ENCODE measurements at places on chromosomes 1 and 21.

GRCh38 chr1:81439046-81439823, 361.5 kb upstream of the ADGRL2 start:
- no peak for DNase-seq

GRCh38 chr1:44170281-44170823, 28.9 kb upstream of the KLF18 start:
- DNase-seq, result no peak

- DNase-seq, result no peak
Observed at GRCh38 chr1:178300352-178300699, 196.4 kb downstream of the CLEC20A start.

DNA sequence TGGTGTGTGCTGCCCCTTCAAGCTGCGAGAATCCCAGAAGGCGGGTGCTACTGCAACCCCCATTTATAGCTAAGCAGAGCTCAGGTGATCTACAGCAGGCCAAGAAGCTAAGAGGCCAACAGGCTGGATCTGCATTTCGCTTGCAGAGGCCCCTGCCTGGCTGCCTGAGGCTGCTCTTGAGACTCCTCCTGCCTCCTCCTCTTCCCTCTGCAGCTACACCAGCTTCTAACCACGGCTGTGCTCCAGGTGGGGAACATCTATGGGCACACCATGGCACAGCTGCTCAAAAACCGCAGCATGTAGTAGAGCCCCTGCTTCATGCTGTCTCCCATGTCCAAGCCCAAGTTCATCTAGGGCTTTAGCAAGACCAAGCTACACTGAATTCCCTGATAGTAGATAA, 72.9 kb upstream of the ZNF678 start:
- DNase-seq, result no peak

All from stimulated activated CD8-positive, alpha-beta memory T cell treated with anti-CD3 and anti-CD28 coated beads, Interleukin-12 subunit alpha, Interleukin-12 subunit beta, amount 100 ng/mL, for 1 hour (primary cell).